Sigmoid colon (tissue), 7 donors: ENCODE measurements at places on chromosomes 3 and 15. TPM values are rescaled to one million over a fixed set of nuclear protein-coding genes. Genes with fewer than 3 reads are reported as not detected.
A peak's percentile ranks its signal among the peaks of the same experiment; 100 is the strongest.

Gene GOLGA6L9
- total RNA-seq = 3.6 TPM

Gene GALNT15
- 92.0 TPM for total RNA-seq

Gene VEPH1
- total RNA-seq = not detected

Gene RIOX2
- total RNA-seq = 23.5 TPM

- H3K4me1 ChIP-seq = peaks cover 16% of the 10 kb centered on the region
- H3K27me3 ChIP-seq = no peaks in the 10 kb centered on the region
- no peak overlapping the region for H3K4me3 ChIP-seq
- no peaks in the 10 kb centered on the region for H3K36me3 ChIP-seq
Measured at GRCh38 chr3:168162172-168162571, 66.4 kb upstream of the GOLIM4 start.

GRCh38 chr3:151816091-151816604 lies 2.2 kb downstream of the AADAC start:
- H3K4me1 ChIP-seq = no peaks in the 10 kb centered on the region
- H3K4me3 ChIP-seq = no peak overlapping the region
- no peaks in the 10 kb centered on the region for H3K36me3 ChIP-seq
- no peak overlapping the region for H3K27ac ChIP-seq
- no peaks in the 10 kb centered on the region for H3K27me3 ChIP-seq
- DNase-seq = no peak

GRCh38 chr3:156449710-156450574 lies 105.0 kb downstream of the SSR3 start:
- DNase-seq = no peak
- H3K27ac ChIP-seq = no peak overlapping the region
- no peaks in the 10 kb centered on the region for H3K36me3 ChIP-seq

DNA sequence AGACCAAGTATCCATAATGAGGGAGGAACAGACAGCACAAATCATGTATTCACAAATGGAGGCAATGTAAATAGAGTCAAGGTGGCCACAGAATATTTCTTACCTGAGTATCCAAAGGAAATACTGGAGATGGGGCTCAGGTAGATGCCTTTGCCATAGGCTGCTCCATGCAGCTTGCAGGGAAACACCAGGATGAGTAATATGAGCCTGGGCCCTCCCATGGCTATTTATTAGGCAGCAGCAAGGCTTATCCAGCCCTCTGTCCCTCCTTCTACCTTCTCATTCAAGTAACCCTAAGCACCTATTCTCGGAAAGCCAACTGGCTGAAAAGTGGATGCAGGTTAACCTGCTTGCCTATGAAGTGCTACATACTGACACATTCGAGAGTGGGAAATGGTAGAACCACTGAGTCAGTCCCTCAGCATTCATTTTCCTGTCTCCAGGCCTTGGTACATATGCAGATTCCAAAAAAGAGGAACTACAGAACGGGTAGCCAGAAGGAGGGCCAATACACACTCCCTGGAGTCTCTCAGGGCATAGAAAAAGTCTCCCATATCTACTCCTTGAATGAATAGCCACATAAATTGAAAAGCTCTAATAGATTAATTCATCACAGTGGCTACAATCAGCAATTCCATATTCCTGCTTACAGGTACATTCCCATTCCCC lies 18.3 kb upstream of the PKM start:
- no peak overlapping the region for H3K27ac ChIP-seq
- no peaks in the 10 kb centered on the region for H3K4me1 ChIP-seq

- no peaks in the 10 kb centered on the region for H3K27me3 ChIP-seq
- no peak overlapping the region for H3K27ac ChIP-seq
- no peak overlapping the region for H3K4me3 ChIP-seq
- no peaks in the 10 kb centered on the region for H3K4me1 ChIP-seq
- no peaks in the 10 kb centered on the region for H3K36me3 ChIP-seq
Measured at GRCh38 chr3:53174346-53175250, 13.6 kb downstream of the PRKCD start.

- no peak for DNase-seq
- H3K4me1 ChIP-seq = peaks cover 69% of the 10 kb centered on the region
- no peaks in the 10 kb centered on the region for H3K36me3 ChIP-seq
Measured at GRCh38 chr3:172217877-172218276, 178.5 kb downstream of the FNDC3B start.

DNA sequence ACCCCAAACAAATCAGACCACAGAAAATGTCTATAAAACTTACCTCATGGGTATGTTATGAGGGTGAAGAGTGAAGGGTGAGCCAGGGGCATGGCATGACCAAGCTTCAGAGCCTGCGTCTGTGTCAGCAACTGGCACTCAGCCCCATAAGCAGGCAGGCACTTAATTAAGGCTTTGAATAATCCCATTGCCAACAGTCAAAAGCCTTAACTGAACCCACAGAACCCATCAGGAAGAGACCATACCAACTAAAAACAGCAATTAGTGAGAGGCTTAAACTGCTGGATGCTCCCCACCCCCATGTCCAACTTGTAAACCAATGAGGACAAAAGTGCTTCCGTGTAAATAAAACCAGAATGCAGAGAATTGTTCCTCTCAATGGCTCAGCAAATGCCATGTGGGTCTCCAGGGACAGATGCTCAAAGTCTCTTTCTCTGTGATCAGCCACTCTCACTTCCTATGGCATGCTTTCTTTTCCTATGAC lies 126.0 kb downstream of the MYLK start:
- no peaks in the 10 kb centered on the region for H3K27me3 ChIP-seq
- H3K4me1 ChIP-seq = peaks cover 47% of the 10 kb centered on the region
- peak overlapping the region; percentile 38 for H3K27ac ChIP-seq
- DNase-seq = no peak
- no peaks in the 10 kb centered on the region for H3K36me3 ChIP-seq

- H3K27ac ChIP-seq = no peak overlapping the region
- no peaks in the 10 kb centered on the region for H3K4me1 ChIP-seq
- H3K36me3 ChIP-seq = no peaks in the 10 kb centered on the region
Measured at GRCh38 chr3:14237457-14237856, 58.8 kb downstream of the LSM3 start.

DNA sequence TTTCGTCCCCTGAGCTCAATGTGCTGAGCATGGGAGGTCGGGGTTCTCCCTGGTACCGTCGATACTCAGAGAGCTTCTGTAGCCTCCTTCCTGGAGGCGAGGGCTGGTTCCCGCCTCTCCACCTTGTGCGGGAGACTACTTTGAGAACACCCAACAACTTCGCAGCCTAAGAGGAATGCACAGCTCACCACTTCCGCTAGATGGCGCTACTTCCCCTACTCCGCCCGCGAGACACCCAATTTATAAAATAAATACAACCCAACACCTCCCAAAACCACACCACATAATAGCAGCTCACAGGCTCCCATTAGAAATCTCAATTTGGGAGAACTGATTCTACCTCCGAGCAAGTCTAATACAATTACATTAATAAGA lies 1.2 kb downstream of the RGMA start:
- H3K4me3 ChIP-seq = peak overlapping the region; percentile 61
- no peaks in the 10 kb centered on the region for H3K36me3 ChIP-seq
- DNase-seq = peak; percentile 92
- H3K27ac ChIP-seq = peak overlapping the region; percentile 86
- peaks cover 39% of the 10 kb centered on the region for H3K4me1 ChIP-seq

GRCh38 chr3:107024551-107025026 lies 352.6 kb upstream of the CCDC54 start:
- H3K4me1 ChIP-seq = peaks cover 7% of the 10 kb centered on the region
- H3K27me3 ChIP-seq = no peaks in the 10 kb centered on the region
- no peaks in the 10 kb centered on the region for H3K36me3 ChIP-seq
- DNase-seq = no peak
- no peak overlapping the region for H3K4me3 ChIP-seq

- no peaks in the 10 kb centered on the region for H3K27me3 ChIP-seq
- no peak for DNase-seq
- no peak overlapping the region for H3K27ac ChIP-seq
Measured at GRCh38 chr3:11389386-11390268, 117.4 kb downstream of the ATG7 start.

DNA sequence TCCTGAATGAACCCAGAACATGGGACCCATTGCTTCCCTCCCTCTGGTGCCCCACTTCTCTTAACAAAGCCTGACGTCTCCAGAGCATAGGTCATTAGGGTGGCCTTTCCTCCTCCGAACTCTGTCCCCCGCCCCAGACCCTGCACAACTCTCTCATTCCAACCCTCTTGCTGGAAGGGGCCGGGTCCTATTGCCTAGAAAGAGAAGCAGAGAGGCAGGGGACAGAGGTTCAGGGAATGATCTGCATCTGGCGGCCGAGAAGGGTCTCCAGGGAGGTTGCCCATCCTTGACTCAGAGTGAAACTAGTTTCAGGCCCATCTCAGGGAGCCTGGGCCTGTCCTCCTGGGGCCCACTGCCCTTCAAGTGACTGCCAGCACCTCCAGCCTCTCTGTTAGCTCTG lies 79.0 kb downstream of the LINGO1 start:
- H3K36me3 ChIP-seq = no peaks in the 10 kb centered on the region
- no peak for DNase-seq
- no peaks in the 10 kb centered on the region for H3K4me1 ChIP-seq
- no peak overlapping the region for H3K4me3 ChIP-seq
- no peaks in the 10 kb centered on the region for H3K27me3 ChIP-seq
- no peak overlapping the region for H3K27ac ChIP-seq

GRCh38 chr3:148970271-148970670 lies 21.1 kb upstream of the GYG1 start:
- H3K4me1 ChIP-seq = peaks cover 22% of the 10 kb centered on the region
- no peaks in the 10 kb centered on the region for H3K36me3 ChIP-seq
- no peak overlapping the region for H3K4me3 ChIP-seq
- DNase-seq = no peak
- H3K27me3 ChIP-seq = no peaks in the 10 kb centered on the region

DNA sequence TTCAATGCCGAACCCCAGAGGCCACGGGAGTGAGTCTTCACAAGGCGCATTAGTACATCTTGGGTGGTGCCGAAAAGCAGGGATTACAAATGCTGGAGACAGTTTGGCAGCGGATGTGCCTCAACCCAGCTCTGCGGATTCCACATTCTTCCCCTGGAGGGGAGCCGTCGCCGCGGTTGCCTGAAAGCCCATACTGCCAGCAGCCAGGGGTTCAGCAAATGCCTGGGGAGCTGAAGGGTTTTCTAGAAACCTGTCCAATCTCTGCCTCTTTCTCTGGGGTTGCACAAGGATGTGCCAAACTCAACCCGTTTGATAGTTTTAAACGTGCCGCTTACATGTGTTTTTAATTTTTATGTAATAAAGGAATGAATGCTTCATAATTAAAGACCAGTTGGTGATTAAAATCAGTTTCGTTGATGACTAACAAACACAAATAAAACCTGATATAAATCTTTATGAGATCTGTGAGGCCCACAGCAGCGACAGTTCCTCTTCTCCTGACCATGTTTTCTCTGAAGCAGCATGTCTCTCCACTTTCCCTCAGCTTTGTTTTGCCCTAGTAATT lies 74.6 kb upstream of the LEKR1 start:
- no peaks in the 10 kb centered on the region for H3K27me3 ChIP-seq
- DNase-seq = no peak
- no peaks in the 10 kb centered on the region for H3K36me3 ChIP-seq
- no peak overlapping the region for H3K27ac ChIP-seq
- no peak overlapping the region for H3K4me3 ChIP-seq
